ENCODE measurements at places on chromosomes 2 and 18. TPM values are rescaled to one million over a fixed set of nuclear protein-coding genes. Genes with fewer than 3 reads are reported as not detected.

DNA sequence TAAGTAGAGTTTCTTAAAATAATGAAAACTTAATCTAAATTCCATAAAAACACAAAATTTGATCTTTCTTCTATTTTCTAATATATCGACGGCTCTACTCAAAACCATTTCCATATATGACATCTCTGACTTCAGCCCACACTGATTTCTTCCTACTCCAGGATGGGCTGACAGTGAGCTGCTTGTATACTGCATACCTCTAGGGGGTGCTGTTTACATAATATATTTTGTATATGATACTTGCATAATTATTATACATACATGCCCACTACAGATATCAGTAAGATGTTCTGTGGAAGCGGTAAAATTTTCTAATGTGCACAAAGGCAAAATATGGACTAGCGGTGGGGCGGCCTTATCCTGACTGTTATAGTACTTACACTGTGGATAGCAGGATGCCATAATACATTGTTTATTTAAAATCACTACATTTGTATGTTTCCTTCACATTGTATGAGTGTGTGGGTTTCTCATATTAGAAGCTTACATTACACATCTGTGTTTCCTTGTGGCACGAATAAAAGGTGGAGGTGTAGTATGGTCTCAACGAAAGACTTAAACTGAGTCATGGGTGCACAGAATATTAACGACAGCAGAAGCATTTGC is 66.1 kb upstream of the NXPH2 start:
- no peaks in the 10 kb centered on the region for H3K27me3 ChIP-seq
- no peak overlapping the region for H3K4me3 ChIP-seq
- no peak for DNase-seq
- H3K4me1 ChIP-seq, result no peaks in the 10 kb centered on the region

DNA sequence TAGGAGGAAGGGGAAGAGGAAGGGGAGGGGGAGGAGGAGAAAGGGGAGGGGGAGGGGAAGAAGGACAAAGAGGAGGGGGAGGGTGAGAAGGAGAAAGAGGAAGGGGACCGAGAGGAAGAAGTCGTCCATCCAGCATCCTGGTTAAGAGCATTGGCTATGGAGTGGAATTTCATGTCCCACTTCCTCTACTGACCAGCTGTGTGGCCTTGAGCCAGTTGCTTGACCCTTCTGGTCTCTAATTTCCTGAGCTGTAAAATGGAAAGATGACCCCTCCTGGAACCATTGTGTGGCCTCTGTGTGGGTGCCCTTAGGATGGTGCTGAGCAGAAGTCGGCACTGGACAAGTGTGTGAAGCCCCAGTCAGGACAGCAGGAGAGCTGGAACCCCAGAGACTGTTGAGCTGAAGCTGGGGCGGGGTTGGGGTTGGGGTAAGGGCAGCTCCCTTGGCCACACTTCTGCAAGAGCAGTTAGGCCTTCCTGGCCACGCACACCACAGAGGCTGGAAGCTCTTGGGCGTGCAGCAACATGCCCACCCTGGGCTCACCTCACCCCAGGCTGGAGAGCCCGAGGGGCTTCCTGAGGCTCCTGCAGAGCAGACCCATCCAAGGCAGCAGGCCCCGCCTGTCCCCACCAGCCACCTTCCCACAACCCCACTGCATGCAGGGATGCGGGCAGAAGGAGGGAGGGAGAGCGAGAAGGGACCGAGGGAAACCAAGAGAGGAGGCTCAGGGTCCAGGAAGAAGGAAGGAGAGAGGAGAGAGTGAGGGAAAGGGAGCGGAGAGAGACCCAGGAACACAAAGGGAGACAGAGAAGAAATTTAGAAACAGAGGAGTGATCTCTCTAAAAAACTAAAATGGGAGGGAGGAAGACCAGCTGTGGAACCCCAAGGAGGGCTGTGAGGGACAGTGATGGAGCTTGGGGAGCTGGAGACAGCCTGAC is 16.2 kb downstream of the ADRA2B start:
- H3K36me3 ChIP-seq, result no peaks in the 10 kb centered on the region
- no peaks in the 10 kb centered on the region for H3K4me1 ChIP-seq

- H3K4me3 ChIP-seq, result no peak overlapping the region
- no peak for DNase-seq
- no peaks in the 10 kb centered on the region for H3K36me3 ChIP-seq
- H3K4me1 ChIP-seq, result no peaks in the 10 kb centered on the region
- H3K27ac ChIP-seq, result no peak overlapping the region
- H3K27me3 ChIP-seq, result no peaks in the 10 kb centered on the region
Observed at GRCh38 chr2:203450561-203450960, 84.5 kb downstream of the RAPH1 start.

- H3K27me3 ChIP-seq, result no peaks in the 10 kb centered on the region
- no peaks in the 10 kb centered on the region for H3K36me3 ChIP-seq
- H3K27ac ChIP-seq, result no peak overlapping the region
- H3K4me1 ChIP-seq, result peaks cover 9% of the 10 kb centered on the region
- no peak overlapping the region for H3K4me3 ChIP-seq
Observed at GRCh38 chr2:102109016-102109415, 33.5 kb upstream of the IL1R1 start.

DNA sequence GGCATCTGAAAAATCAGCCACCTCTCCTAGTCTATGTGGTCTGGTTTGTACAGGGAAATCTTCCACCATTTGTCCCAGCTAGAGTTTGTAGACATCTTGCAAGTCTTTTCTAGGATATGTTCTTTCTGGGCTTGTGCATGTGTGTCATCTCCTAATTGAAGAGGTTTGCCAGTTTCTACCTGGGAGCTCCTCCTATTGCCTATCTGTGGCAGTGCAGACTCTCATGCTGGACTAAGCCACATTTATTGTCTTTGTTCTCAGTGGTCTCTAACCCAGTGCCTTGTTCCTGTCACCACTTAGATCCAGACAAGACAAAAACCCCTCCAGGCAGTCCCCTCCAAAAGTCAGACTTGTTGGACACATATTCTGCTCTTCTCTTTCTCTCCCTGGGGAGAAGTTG is 72.0 kb upstream of the MRPS9 start:
- DNase-seq, result no peak
- no peaks in the 10 kb centered on the region for H3K4me1 ChIP-seq
- no peaks in the 10 kb centered on the region for H3K36me3 ChIP-seq
- H3K27ac ChIP-seq, result no peak overlapping the region
- no peaks in the 10 kb centered on the region for H3K27me3 ChIP-seq
- H3K4me3 ChIP-seq, result no peak overlapping the region

DNA sequence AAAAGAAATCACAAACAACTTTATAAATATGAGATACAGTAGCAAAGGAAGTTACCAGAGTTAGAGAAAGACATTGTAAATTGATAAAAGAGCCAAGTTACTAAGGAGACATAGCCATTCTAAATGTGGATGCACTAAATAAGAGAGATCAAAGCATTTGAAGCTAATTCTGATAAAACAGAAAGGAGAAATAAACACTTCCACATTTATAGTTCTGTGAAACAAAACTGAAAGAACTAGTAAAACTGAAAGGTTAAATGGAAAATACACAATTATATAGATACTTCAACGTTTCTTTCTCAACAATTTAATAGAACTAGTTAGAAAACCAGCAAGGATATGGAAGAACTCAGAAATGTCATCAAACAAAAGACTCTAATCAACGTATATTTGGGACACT is 309.0 kb upstream of the CDH2 start:
- no peak overlapping the region for H3K27ac ChIP-seq
- H3K36me3 ChIP-seq, result no peaks in the 10 kb centered on the region
- no peaks in the 10 kb centered on the region for H3K27me3 ChIP-seq
- no peak overlapping the region for H3K4me3 ChIP-seq
- DNase-seq, result no peak
- H3K4me1 ChIP-seq, result no peaks in the 10 kb centered on the region

- DNase-seq, result no peak
- no peak overlapping the region for H3K27ac ChIP-seq
- no peaks in the 10 kb centered on the region for H3K36me3 ChIP-seq
Observed at GRCh38 chr18:36352384-36352783, 54.9 kb downstream of the FHOD3 start.

DNA sequence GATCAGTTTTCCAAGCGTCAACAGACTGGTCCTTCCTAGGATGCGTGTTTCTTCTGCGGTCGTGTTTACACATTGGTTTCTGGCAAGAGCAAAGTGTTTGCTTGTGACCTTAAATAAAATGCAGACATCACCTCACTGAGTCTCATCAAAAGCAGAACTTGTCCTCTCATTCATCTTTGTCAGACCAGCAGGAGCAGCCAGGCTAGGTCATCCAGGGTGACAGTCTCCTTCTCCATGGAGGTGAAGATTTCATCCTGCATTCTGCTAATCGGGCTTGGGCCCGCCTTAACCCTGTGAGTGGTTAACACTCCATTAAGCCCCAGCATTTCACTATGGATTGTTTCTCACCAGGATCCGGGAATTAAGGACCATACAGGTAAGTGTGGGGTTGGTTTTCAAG is 64.2 kb upstream of the PID1 start:
- DNase-seq, result no peak
- H3K27me3 ChIP-seq, result no peaks in the 10 kb centered on the region
- no peaks in the 10 kb centered on the region for H3K4me1 ChIP-seq
- H3K27ac ChIP-seq, result no peak overlapping the region
- H3K4me3 ChIP-seq, result no peak overlapping the region

- H3K36me3 ChIP-seq, result no peaks in the 10 kb centered on the region
- no peaks in the 10 kb centered on the region for H3K4me1 ChIP-seq
- no peak for DNase-seq
- no peak overlapping the region for H3K4me3 ChIP-seq
- no peak overlapping the region for H3K27ac ChIP-seq
Observed at GRCh38 chr2:122072666-122073065, 317.2 kb downstream of the TSN start.

DNA sequence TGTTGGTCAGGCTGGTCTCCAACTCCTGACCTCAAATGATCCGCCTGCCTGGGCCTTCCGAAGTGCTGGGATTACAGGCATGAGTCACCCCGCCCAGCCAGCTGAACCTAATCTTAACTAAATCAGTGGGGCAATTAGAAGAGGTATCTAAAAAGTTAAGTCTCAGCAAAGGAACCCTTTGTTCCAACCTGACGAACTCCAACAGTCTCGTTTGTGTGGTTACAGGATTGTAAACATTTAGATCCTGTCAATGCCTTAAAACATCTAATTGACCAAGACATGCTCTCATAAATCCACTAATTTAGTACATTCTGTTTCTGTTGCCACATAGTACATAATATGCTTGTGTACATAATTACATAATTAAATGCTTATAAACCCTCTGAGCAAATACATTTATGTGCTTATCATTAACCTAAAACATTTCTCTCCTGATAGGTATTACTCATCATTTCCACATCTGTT is 31.1 kb upstream of the STK39 start:
- no peaks in the 10 kb centered on the region for H3K4me1 ChIP-seq
- no peaks in the 10 kb centered on the region for H3K27me3 ChIP-seq
- H3K4me3 ChIP-seq, result no peak overlapping the region
- H3K36me3 ChIP-seq, result no peaks in the 10 kb centered on the region
- DNase-seq, result no peak
- no peak overlapping the region for H3K27ac ChIP-seq

- H3K4me1 ChIP-seq, result no peaks in the 10 kb centered on the region
- no peak overlapping the region for H3K27ac ChIP-seq
- no peaks in the 10 kb centered on the region for H3K27me3 ChIP-seq
- no peak for DNase-seq
- H3K36me3 ChIP-seq, result no peaks in the 10 kb centered on the region
Observed at GRCh38 chr2:11408959-11409571, 56.9 kb downstream of the E2F6 start.

- no peak overlapping the region for H3K27ac ChIP-seq
- peak; percentile 55 for DNase-seq
- H3K27me3 ChIP-seq, result peaks cover 4% of the 10 kb centered on the region
Observed at GRCh38 chr2:208072250-208072892, 47.0 kb upstream of the PLEKHM3 start.

- H3K27ac ChIP-seq, result no peak overlapping the region
- no peak for DNase-seq
- H3K36me3 ChIP-seq, result no peaks in the 10 kb centered on the region
- no peaks in the 10 kb centered on the region for H3K27me3 ChIP-seq
Observed at GRCh38 chr2:239020541-239021041, 172.7 kb downstream of the TWIST2 start.

DNA sequence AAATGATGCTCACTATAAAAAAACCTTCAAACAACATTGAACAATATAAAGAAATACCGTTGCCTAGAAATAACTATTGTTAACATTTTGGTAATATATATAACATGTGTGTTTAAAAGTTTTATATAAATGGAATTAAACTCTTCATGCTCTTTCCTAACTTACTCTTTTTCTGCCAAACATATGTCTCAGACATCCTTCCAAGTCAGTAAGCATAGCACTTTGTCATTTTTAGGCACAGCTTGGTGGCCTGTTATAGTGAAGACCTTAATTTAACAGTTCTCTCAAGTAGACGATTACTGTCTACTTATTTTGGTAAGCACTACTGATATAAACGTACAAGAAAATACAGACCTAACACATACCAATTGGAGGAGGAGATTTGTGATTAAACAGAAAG is 23.9 kb downstream of the ABCG5 start:
- H3K4me3 ChIP-seq, result no peak overlapping the region
- no peaks in the 10 kb centered on the region for H3K27me3 ChIP-seq
- no peak for DNase-seq

DNA sequence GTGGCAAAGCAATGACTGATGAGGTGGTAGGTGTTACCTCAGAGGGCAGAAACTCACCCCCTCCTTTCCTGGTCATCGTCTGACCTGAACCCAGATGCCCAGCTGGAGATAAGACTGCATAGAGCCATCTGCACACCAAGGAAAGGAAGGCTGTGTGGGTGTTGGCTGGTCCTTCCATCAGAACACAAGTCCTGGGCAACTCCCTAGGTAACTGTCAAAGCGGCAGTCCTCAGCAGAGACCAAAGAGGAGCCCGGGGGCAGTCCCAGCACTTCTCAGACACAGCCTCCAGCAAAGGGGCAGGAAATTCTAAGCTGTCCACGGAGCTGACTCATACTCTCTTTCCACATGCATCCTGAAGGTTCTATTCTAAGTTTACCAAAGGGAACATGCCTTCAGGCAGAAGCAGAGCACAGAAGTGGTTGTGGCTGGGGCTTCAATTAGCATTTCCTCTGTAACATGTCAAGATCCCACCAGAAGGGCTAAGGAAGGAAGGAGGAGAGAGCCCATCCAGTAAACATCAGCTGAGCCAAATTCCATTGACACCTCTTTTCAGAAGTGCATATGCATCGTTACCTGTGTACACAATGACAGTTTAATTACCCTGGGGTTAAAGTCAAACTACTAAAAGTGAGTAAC is 54.7 kb downstream of the SPRED2 start:
- H3K4me1 ChIP-seq, result peaks cover 20% of the 10 kb centered on the region
- DNase-seq, result no peak
- H3K4me3 ChIP-seq, result no peak overlapping the region
- H3K27me3 ChIP-seq, result no peaks in the 10 kb centered on the region
- H3K27ac ChIP-seq, result no peak overlapping the region
- H3K36me3 ChIP-seq, result no peaks in the 10 kb centered on the region

Gene LYPD1
- total RNA-seq, result not detected

Gene ADAM23
- total RNA-seq, result 28.1 TPM

Gene THAP4
- 28.2 TPM for total RNA-seq

Gene SLC9A4
- not detected for total RNA-seq

Gene UGT1A8
- not detected for total RNA-seq

Gene PELI1
- total RNA-seq, result 40.5 TPM

Gene CCDC74B
- total RNA-seq, result 0.30 TPM

Gene ALPG
- total RNA-seq, result not detected
